ENCODE measurements at places on chromosomes 7 and 10.

DNA sequence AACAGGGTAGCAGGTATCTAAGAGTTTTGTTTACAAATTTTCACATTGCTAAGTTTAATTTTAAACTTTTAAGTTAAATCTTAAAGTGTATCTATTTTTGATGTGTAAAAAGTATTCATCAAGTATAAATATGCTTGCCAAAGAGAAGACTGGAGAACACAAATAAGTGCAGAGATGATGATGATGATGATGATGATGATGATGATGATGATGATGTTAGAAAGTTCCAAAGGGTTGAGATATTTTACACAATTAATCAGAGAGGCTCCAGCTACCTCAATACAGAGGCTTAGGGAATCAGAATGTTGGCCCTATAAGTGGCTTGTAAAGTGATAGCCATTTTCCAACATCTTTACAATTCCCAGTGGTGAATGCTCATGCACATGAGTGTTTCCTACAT, 209.0 kb upstream of the NPVF start:
- DNase-seq: no peak

DNA sequence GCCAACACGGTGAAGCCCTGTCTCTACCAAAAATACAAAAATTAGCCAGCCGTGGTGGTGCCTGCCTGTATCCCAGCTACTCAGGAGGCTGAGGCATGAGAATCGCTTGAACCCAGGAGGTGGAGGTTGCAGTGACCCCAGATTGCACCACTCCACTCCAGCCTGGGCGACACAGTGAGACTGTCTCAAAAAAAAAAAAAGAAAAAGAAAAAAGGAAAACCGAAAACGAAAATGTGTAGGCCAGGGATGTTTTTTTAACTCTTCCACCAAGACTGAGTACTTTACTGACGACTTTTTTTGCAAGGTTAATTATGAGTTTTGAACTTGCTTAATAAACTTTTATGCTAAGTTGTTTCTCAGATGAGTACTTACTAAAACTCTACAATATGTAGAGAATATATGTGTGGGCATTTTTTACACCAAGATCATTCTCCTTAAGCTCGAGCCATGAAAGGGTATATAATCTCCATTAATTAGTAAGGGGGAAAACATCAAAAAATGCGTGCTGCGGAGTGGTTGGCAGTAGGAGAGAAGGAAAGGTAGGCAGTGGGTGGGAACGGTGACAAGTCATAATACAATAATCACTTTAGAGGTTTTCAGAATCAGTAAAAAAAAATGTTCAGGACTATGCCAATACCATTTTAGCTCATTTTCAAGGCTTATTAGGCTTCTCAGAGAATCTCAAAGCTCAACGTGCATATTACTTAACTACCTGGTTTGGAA, 8.6 kb upstream of the ADRB1 start:
- no peak for DNase-seq

- no peak for DNase-seq
These were observed 69.5 kb upstream of the RSBN1L start for GRCh38 chr7:77626586-77627308.

GRCh38 chr7:126993626-126994213, 259.0 kb downstream of the GRM8 start:
- no peak for DNase-seq

GRCh38 chr7:142111499-142111898, at the start of gene MGAM2:
TSS of gene MGAM2 (plus strand) at chr7:142111718. CDS start at chr7:142116874, 5,156 bp downstream.
- no peak for DNase-seq

DNA sequence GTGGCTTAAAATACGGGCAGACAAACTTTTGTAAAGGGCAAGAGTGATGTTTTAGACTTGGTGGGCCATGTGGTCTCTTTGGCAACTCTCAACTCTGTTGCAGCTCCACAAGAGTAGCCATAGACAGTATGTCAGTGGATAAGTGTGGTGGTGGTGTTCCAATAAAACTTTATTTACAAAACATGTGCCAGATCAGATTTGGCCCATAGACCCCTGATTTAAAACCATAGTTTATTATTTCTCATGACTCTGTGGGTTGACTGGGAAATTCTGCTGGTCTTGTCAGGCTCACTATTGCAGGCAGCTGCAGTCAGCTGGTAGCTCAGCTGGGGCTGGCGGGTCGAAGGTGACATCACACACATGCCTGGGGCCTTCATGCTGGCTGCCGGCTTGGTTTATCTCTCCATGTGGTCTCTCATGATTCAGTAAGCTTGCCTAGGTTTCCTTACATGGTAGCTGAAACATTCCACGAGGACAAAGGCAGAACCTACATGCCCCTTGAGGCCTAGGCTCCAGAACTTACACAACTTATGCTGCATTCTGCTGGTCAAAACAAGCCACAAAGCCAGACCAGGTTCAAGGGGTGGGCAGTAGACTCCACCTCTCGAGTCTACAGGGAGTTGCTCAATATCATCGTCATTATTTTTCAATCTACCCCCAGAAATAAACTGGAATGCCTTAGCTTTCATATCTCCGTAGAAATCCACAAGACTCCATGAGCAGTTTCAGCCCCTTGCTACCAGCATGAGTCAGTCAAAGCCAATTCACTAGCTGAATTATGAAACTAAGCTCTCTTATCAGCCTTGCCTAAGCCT, 245.7 kb downstream of the WDR11 start:
- DNase-seq: no peak

GRCh38 chr10:79220307-79220706, 127.0 kb upstream of the PPIF start:
- DNase-seq: no peak

- DNase-seq: no peak
These were observed 69.6 kb upstream of the ELMO1 start for GRCh38 chr7:37518266-37518665.

DNA sequence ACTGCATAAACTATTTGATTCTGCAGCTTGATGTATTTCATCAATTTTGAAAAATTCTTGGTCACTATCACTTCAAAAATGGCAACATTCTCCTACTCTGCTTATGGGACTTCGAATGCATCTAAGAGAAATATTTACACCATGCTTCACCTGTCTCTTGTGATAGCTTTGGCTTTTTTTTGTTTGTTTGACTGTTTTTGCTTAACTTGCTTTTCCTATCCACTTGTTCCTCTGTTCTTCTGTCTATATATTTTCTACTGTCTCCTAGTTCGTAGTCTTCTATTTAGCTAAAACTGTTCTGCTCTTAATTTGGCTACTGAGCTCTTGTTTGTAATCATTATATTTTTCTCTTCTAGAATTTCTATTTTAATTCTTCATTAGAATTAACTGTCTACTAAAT, 94.4 kb downstream of the INHBA start:
- no peak for DNase-seq

DNA sequence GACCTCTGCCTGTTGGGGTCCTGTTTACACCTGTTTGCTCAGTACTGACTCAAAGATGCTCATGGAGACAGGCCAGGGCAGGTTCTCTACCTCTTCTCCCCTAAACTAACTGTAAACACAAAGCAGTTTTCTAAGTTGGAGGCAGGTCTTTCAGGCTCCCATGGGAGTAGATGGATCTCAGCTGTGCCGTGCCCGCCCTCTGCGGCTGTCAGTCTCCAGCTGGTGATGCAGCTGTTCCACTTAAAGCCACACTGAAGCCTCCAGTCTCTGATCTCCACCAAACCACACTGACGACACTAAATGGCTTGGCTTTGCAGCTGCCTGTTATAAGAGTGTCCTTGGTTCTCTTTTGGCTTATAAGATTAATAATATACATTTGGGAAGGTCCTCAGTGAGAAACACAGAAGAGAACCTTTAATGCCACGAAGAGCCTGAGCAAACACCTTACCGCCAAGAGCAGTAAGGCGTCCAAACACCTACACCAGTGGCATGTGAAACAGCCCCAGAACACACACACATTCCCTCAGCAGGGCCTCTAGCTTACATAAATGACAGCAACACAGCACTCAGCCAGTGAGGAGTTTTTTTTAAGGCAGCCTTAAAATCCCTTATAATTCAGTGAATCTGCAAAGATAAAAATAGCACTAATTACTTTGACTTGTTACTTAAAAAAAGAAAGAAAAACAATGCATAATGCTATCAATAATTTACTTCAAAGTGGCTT, 60.4 kb upstream of the KCNIP2 start:
- DNase-seq: no peak

- DNase-seq: no peak
These were observed 323.5 kb downstream of the PTPRN2 start for GRCh38 chr7:158263964-158264748.

GRCh38 chr7:50962281-50962883, 179.7 kb upstream of the GRB10 start:
- DNase-seq: no peak
